Renal cortex interstitium (tissue), 15 donors: ENCODE measurements at places on chromosomes 5 and 9. TPM values are rescaled to one million over a fixed set of nuclear protein-coding genes. Genes with fewer than 3 reads are reported as not detected.
A peak's percentile ranks its signal among the peaks of the same experiment; 100 is the strongest.

Gene GOLM1
- polyA plus RNA-seq, result 160 TPM

Gene NUTM2G
- polyA plus RNA-seq, result 4.0 TPM

DNA sequence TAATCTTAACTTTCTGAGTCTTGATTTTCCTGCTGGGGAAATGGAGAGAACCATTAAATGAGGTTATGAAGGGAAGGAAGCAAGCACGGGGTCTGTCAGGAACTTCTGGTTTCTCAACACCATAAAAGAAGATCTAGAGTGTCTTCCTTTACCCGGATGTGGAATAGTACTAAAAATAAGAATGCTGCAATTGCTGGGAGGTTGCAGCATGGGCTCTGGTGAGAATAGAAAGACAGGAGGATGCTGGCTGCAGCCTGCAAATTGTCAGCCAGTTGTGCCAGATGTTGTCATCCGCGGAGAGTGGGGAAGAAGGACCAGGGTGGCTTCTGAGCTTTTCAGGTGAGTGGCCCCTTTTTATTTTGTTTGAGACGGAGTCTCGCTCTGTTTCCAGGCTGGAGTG lies 69.3 kb upstream of the STC2 start:
- DNase-seq, result no peak

Gene ZDHHC11B
- 8.6 TPM for polyA plus RNA-seq

GRCh38 chr5:39422728-39423285 lies 2.0 kb downstream of the DAB2 start:
- no peak for DNase-seq

Gene ZNF366
- polyA plus RNA-seq, result 4.2 TPM

- DNase-seq, result no peak
Observed at GRCh38 chr5:1181451-1182359, 19.7 kb upstream of the SLC6A19 start.

Gene TMEM215
- polyA plus RNA-seq, result 0.12 TPM

Gene TSTD2
- polyA plus RNA-seq, result 43.0 TPM

- DNase-seq, result no peak
Observed at GRCh38 chr5:11620172-11620571, 284.1 kb downstream of the CTNND2 start.

Gene CDH9
- polyA plus RNA-seq, result 9.0 TPM

- no peak for DNase-seq
Observed at GRCh38 chr5:178194026-178194425, 6.9 kb upstream of the GMCL2 start.

DNA sequence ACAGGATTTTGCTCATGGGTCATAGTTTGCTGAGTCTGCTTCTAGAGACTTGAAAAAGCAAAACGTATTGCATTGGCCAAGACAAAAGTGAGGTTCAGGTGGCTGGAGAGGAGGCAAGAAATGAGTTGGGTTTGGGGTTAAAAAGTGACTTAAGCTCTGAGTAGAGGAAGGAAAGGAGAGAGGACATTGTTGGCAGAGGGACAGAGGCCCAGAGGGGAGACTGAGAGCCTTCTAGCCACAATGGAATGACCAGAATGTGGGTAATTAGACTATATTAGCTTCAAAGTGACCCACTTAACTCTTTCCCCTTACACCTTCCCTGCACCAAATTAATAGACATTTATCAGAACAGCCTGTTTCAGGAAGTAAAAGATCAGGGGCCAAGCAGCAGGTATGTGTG lies 188.4 kb downstream of the ZNF462 start:
- no peak for DNase-seq

Gene INSL4
- not detected for polyA plus RNA-seq

- DNase-seq, result peak; percentile 30
Observed at GRCh38 chr9:4984171-4984620, 876 bp upstream of the JAK2 start.

GRCh38 chr5:157912621-157913325 lies 53.8 kb upstream of the CLINT1 start:
- DNase-seq, result peak; percentile 65

DNA sequence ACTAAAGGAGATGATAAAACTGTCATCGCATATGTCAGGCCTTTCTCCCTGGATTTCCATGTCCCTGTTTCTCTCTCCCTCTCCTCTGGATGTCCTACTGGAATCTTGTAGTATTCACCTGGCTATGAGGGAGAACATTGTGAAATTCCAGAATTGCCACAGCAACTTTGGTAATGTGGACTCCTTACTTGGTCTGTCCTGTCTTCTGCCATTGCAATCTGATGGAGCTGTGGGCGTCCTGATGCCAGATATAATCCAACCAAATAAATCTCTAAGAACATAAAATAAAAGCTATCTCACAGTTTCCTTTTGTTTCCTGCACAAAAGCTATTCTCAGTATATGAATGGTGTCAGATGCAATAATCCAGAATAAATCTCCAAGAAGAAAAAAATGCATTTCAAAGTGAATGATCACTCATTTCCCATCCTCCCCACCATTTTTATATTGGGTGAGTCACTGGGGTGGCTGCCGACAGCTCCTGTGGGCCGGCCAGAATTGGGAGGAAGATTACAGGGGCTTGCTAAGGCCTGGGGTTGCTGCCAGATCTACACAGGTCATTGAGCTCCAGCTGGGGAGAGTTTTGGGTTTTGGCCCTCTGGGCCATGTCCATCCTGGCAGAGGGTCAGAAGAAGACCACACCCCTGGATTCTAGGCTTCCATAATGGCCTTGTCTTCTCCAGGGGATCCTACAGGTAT lies 160.7 kb upstream of the PITX1 start:
- no peak for DNase-seq
